ENCODE measurements at places on chromosomes 7 and 10. TPM values are rescaled to one million over a fixed set of nuclear protein-coding genes. Genes with fewer than 3 reads are reported as not detected.

HERC4 gene
- 102 TPM for total RNA-seq

CPEB3 gene
- 6.3 TPM for total RNA-seq

POU6F2 gene
- total RNA-seq, result 2.9 TPM

FXYD4 gene
- total RNA-seq, result not detected

FAM25C gene
- total RNA-seq, result not detected

CLDN3 gene
- 0.72 TPM for total RNA-seq

SPDYE2 gene
- 2.6 TPM for total RNA-seq

GBF1 gene
- total RNA-seq, result 17.1 TPM

SLC25A28 gene
- 45.7 TPM for total RNA-seq

SH2D4B gene
- total RNA-seq, result 1.9 TPM
